Nucleus accumbens (tissue), 56 donors: ENCODE measurements at places on chromosomes 12 and 14.

DNA sequence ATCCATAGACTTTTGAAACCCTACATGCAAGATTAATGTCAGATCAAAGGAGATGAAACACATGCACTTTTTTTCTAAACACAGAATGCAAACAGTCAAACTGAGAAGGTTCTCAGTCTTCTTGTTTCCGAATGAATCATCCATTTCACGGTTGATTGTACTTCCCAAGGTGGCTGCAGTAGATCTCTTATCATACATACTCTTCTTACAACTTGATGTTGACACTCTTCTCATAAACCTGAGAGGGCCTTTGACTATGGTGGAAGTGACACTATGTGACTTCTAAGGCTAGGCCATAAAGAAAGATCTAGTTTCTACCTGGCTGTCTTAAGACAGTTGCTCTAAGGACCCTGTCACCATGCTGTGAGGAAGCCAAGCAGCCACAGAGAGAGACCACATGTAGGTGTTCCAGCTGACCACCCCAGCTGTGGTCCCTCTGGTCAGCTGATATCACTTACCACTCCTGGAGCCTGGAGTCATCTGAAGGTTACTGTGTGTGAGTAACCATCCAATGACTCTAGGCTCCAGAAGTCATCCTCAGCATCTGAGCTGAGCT lies 67.2 kb upstream of the HMGA2 start:
- no peak for DNase-seq

GRCh38 chr12:82027612-82028011 lies 268.5 kb upstream of the PPFIA2 start:
- DNase-seq, result no peak

- DNase-seq, result peak; percentile 43
Measured at GRCh38 chr14:77301103-77301502, 19.6 kb downstream of the POMT2 start.

DNA sequence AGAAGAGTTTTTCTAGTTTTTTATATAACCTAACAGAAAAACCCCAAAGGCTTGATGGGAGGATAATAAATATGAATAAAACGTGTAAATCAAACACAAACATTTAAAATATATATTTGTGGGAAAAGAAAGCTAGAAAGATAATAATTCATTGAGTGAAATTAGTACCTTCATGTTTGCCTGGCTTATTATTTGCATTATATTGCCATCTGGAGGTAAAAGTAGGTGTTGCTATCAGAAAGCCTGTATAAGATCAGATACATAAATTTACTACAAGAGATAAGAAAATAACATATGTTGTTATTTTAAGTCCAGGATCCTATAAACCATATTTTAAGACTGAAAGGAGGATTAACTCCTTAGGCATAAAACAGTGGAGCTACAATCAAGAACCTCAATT lies 77.7 kb downstream of the NTS start:
- no peak for DNase-seq

GRCh38 chr12:22738945-22739344 lies 114.0 kb downstream of the ETNK1 start:
- no peak for DNase-seq

DNA sequence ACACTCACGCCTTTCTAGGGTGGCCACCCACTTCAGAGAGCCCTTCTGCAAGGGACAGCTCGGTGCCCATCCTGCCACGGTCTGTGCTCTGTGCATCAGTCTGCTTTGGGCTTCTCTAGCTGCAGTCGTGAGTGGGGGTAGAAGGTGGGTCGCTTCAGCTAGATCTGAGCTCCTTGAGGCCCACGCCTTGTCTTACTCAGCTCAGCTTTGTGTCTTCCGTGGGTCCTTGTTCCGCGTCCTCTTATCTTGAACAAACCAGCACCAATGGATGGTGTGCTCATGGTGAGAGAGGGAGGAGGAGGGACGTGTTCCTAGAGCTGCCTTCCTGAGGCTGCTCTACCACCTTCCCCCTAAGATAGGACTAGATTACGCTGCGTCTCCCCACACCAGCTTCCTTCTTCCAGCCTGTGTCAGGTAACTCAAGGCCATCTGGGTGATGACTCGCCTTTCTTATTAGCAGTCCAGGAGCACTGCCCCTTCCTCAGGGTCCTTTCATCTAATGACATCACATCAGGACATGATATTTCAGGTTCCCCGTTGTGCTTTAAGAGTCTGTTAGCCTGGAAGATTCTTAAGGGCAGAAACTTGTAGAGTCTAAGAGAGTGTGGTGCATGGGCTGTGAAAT lies 118.8 kb downstream of the TSPAN9 start:
- no peak for DNase-seq

DNA sequence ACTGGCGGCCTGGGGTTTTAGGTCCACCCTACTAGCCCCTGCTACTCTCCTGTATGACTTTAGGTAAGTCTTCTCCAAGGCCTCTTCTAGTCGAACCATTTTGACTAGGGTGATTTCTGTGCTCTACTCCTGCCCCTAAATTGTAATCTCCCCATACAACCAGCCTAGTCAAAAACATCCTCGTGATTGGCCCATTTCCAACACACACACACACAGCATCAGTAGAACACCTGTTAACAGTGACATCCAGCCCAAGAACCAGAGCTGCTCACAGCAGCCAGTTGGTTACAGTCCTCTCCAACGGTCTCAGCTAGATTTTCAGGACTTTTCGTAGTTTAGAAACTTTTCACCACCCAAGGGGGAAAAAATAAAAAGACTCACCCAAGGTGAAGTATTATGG lies 30.9 kb downstream of the NT5DC3 start:
- DNase-seq, result no peak

- no peak for DNase-seq
Measured at GRCh38 chr12:20628226-20628787, 66.8 kb upstream of the SLCO1C1 start.

DNA sequence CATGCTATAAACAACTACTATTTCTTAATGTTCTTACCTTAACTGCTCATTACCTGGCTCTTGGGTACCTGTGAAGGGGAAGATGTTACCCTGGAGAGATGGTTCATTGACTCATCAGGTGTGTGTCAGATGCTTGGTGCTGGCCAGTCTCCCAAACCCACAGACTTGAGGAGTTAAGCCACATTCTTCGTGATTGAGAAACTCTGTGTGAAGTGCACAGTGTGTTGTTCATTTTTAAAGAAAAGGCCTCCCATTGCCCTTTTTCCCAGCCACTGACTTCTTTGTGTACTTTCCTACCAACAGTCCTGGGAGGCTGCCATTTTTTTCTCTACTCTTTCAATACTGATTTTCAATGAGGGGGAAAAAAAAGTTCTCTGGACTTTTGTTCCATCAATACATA lies 3.2 kb downstream of the MGST1 start:
- DNase-seq, result no peak

DNA sequence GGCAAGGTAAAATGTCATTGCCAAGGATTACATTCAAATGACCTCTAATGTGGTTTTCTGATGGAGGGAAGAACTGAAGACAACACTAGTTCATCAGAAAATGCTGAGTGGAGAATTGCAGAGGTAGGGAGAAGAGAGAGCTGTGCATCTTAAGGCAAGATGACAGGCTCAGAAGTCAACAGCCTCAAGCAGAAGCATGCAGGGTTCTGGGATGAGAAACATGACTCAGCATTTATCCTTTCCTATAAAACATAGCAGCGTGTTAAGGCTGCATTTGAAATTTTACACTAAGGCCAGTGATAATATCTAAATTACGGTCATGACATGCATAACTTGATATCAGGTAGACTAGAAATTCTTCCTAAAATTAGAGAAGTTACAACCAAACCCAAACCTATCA lies 53.7 kb upstream of the DYRK2 start:
- DNase-seq, result no peak

DNA sequence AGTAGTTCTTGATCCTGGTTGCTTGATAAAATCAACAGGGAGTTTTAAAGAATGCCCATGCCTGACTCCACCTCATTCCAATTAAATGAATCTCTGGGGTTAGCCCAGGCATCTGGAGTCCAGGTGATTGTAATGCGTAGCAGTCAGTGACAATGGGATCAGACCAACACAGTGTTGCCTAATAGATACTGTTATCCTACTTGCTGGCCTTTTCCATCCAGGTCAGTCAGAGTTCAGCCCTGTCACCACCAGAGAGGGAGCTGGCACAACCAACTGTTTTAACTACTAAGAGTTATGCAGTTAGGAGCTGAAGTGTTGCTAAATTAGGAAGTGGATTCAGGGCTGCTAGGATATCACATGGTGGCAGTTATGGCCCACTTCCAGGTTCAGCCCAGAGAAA lies 107.1 kb downstream of the GPR135 start:
- DNase-seq, result no peak

DNA sequence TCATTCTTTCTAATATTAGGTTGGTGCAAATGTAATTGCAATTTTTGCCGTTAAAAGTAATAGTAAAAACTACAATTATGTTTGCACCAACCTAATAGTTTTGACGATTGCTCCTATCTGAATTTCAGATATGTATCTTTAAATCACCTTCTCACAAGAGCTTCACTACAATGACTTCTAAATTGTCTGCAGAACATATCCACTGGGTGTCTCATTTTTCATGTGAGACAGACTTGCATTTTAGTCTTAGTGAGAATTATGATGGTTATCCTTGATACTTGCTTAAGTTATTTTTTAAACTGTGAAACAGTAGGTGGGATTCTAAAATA lies 84.6 kb downstream of the ITPR2 start:
- DNase-seq, result no peak

GRCh38 chr12:63821781-63822251 lies 22.7 kb upstream of the SRGAP1 start:
- no peak for DNase-seq

DNA sequence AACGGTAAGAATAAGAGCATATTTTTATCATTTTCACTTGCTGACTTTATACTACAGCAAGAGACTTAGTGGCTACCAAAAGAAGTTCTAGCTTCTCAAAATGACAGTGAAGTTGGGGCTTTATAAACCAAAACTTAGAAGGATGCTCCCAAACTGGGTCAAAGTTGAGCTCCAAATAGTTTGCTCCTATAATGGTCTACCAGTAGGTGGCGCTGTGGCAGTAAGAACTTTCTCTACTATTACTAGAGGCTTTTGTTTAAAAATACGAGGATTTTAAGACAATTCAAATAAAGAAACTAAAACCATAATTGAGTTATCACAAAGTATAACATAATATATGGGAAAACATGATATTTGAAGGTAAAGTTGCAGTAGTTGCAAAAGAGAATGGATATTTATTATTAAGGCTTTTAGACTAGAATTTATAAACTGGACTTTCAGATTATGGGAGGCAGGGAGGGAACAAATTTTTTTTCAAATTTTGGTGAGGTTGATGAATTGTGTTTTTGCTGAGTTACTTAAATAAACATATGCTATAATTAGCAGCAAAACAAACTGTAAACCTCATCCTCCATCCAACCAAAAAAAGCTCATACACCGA lies 75.0 kb downstream of the TGFB3 start:
- DNase-seq, result peak; percentile 75

GRCh38 chr12:95548539-95549391 lies 2.5 kb downstream of the USP44 start:
- DNase-seq, result peak; percentile 22

GRCh38 chr14:101380512-101380911 lies 180.8 kb upstream of the DIO3 start:
- DNase-seq, result no peak

- DNase-seq, result no peak
Measured at GRCh38 chr14:45135156-45135555, 574 bp upstream of the FANCM start.

GRCh38 chr12:32066206-32066605 lies 40.4 kb upstream of the BICD1 start:
- DNase-seq, result no peak

GRCh38 chr14:31564194-31564593 lies 3.0 kb downstream of the NUBPL start:
- no peak for DNase-seq

GRCh38 chr14:22854963-22855724 lies 16.4 kb upstream of the LRP10 start:
- no peak for DNase-seq
